ENCODE measurements at places on chromosomes 11 and 22.

- no peak for DNase-seq
Observed at GRCh38 chr11:116330439-116331185, 442.2 kb downstream of the BUD13 start.

DNA sequence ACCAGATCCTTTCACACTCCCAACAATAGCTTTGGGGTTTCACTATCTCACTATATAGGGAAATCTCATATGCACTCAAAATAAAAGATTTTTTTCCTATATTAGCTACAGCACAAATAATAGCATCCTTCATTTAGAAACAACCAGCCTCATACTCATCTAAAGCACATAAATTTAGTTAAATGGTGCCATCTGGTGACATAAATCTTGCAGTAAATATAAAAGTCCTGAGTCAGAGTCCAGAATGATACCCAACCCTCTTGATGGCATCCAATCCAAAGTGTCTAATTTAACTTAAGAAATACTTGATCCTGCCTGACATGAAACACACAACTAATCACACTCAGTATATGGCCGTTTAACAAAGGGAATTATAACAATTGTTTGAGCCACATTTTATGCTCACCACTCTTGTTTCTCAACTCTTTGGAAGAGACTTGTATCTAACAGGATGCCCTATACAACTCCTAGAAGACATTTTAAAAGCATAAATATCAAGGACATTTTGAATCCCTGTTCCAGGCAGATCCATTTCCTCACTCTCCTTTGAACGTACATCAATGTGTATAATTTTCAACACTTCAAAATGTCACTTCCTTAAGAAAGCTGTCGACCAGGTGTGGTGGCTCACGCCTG, 36.2 kb downstream of the DLG2 start:
- DNase-seq, result no peak

GRCh38 chr11:73355109-73355508, 21.1 kb upstream of the RELT start:
- DNase-seq, result no peak

- DNase-seq, result peak; percentile 97
Observed at GRCh38 chr11:1309498-1310317, at the start of gene TOLLIP. Gene TOLLIP, minus strand, starts transcription at chr11:1309632. Its CDS starts 134 bp downstream, at chr11:1309498.

DNA sequence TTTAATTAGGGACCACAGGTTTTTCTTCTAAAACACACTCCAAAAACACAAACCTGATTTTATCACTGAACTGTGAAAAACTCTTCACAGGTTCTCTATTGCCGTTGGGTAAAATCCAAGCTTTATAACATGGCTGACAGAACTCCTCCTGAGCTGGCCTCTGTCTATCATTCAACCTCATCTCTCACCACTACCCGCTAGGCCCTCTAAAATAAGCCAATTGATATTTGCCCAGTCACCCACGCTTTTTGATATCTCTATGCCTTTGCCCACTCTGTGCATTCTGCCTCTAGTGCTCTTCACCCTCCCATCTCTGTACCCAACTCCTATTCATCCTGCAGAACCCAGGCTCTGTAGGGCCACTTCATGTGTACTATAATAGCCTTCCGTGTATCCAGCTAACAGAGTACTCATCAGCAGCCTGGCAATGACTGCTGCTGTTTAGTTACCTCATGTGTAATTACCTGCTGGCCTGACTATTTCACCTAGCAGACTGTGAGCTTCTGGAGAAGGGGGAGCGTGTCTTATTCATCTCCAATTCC, 1.1 kb upstream of the CNGA4 start:
- DNase-seq, result no peak

DNA sequence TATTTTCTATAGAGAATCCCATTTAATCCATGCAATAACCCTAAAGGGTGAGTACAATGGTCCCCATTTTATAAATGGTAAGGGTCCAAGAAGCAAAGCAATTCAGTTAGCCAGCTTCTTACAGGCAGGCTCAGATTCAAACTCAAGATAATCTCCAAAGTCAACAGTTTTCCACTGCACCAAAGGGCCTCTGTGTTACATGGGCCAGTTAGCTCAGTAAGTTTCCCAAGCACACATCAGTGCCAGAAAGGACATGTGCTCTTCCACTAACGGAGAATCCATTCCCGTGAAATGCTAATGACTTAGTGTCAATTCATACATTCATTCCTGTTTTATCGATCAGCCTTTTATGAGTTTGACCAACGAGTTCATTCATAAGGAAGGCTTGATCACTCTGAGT, 11.0 kb downstream of the SLC43A1 start:
- DNase-seq, result no peak

- no peak for DNase-seq
Observed at GRCh38 chr11:32792111-32792947, 2.1 kb downstream of the CCDC73 start.

GRCh38 chr11:134228625-134229024, 4.2 kb downstream of the VPS26B start:
- peak; percentile 46 for DNase-seq

- no peak for DNase-seq
Observed at GRCh38 chr11:8812438-8812837, 98.6 kb upstream of the AKIP1 start.

DNA sequence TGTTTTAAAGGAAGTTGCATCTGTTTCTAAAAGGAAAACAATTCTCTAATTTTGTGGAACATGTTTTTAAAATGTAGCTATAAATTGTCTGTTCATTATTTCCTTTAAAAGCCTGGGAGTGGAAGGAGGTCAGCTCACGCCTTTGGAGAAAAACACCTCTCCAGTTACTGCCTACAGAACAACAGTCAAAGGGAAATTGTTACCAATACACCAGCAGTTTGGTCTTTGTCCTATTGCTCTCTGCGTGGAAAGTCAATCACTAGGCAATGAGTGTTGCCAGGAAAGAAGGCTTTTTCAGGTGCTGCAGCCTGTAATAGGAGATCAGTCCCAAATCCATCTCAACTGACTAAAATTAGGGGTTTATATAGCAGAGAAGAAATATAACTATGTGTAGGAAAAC, 22.2 kb downstream of the SVIP start:
- DNase-seq, result no peak

GRCh38 chr11:556662-557256, 3.8 kb downstream of the LMNTD2 start:
- DNase-seq, result no peak

DNA sequence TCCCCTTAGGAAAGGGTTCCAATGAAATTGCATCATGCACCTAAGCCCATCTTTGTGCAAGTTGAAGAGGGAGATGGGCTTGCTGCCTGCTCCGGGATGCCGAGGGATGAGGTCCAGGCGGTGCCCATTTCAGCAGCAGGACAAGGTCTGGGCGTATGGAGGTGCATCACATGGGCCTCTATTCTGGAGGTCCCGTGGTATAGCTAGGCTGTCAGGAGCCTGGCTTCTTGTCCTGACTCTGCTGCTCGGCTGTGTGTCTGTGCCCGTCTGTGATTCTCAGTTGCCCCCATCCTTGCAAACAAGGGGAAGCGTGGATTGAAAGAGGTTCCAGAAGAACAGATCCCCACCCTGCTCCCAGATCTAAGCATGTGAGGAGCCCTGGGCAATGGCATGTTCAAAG, 130.0 kb downstream of the OSBP2 start:
- no peak for DNase-seq

DNA sequence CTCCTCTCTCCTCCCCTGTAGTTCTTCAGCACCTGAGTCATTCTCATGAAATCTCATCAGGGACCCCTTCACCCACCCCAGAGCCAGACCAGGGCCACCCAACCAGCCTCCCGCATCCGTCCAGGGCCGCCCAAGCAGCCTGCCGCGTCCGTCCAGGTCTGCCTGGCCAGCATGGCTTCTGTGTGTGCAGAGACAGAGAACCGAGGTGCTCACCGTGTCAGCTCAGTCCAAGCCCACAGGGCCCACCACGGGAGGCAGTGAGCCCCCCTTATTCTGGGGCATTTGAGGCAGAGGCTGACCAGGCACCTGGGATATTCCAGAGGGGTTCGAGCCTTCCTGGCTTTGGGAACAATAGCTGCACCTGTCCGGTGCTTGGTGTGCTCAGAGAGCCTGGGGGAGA, 1117.3 kb downstream of the BRD1 start:
- no peak for DNase-seq

GRCh38 chr11:91717169-91717568, 507.4 kb upstream of the FAT3 start:
- no peak for DNase-seq
